Stimulated activated effector memory CD8-positive, alpha-beta T cell treated with anti-CD3 and anti-CD28 coated beads, Interleukin-12 subunit alpha, Interleukin-12 subunit beta, amount 100 ng/mL, for 72 hours (primary cell): ENCODE measurements at places on chromosomes 7 and 10.
A peak's percentile ranks its signal among the peaks of the same experiment; 100 is the strongest.

DNA sequence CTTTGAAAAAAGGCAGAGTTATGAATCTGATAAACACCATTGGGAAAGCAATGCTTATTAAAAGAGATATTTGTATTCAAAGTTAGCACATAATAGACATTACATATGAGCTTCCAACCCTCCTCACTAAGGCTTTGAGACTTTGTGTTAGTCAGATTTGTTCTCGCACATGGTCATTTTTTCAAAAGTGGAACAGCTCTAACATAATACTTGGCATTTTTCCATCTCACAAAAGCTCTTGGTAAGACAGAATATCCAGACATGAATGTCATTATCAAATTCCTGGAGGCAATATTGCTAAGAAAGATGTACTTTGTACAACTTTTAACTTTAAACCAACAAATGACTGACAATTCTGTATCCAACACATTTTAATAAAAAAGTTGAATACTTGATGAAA is 292.4 kb upstream of the SMIM30 start:
- no peak for DNase-seq

GRCh38 chr10:21039721-21040120 is 142.6 kb upstream of the NEBL start:
- no peak for DNase-seq

GRCh38 chr10:63213489-63213888 is 80.4 kb downstream of the NRBF2 start:
- DNase-seq, result no peak

DNA sequence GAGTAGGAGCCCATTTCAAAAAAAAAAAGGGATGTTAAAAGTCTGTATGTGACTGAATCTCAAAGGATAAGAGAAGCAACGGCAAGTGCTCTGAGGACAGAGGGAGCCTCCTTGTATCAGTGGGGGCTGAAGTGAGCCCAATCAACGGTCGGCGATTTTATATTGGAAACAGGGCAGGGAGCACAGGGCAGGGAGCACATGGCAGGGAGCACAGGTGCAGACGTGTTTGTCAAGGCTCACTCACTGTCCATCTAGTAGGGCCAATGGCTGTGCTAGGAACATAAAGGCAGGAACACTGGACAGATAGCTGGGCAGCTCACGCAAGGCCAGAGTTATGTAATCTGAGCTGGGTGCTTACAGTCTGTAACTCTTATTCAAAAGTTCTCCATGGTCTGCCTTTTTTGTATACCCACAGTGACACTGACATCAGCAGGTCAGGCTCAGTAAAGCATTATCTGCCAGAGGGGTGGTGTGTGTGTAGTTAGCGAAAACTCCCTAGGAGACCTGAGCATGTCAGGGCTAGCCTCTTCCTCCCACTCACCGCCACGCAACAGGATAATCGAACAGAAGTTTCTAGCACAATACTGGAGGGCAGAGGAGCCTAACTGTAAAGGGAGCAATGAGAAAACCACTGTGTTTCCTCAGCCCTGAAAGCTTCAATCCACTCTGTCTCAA is 15.4 kb downstream of the AKR1B1 start:
- no peak for DNase-seq

DNA sequence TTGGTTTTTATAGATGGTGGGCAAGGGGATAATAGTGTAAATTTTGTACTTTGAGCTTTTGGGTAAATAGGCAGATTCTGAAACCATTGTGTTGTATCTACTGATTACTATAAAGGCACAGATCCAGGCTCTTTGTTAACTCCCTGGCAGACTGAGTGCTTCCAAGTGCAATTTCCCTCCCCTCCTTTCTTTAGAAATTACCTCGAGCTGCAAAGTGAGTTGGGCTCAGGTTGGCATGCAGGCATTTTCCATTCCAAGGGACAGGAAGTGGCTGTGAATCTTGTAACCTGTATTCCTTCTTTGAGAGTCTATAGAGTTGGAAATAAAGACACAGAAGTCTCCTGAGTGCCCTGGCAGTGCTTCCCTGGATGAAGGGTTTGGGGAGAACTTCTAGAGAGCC is 494.2 kb upstream of the GALNT17 start:
- no peak for DNase-seq

GRCh38 chr10:101960879-101961395 is 95.0 kb downstream of the ARMH3 start:
- no peak for DNase-seq

GRCh38 chr10:110209454-110209925 is 2.1 kb downstream of the MXI1 start:
- peak; percentile 77 for DNase-seq

DNA sequence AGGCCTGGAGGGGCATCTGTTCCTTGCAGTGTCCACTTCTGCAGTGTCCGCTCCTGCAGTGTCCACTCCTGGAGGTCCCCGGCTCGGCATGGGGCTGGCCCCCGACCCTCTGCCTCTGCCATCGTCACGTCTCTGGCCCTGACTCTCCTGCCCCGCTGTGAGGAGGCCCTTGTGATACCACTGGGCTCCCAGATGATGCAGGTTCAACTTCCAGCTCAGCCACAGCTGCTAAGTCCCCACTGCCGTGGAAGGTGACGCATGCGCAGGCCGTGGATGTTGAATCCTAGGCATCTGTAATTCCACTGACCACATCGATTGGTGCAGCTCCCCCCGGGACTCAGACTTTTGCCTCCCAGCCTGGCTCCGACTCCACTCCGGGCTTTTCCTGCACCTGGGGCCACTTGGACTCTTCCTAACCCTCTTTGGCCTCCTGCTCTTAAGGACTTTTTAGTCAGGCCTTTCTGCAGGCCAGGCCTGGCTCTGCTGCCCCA is 95.1 kb downstream of the GLRX3 start:
- DNase-seq, result no peak

DNA sequence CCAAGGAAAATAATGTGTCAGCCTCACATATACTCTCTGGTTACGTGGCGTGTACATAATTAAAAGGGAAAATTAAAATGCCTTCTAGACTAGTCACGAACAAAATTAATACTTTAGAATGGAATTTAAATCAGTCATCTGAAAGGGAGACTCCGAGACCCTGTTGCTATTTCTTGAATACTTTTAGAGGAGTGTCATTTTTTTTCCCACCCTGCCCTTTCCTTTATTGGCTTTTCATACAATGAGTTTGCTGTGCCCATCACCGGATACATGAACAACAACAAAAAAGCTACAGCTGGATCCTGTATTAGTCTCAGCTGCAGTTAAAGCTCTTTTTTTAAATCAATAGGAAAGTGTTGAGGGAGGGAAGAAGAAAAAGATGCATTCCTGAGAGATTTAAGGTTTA is 20.1 kb downstream of the CYTH3 start:
- DNase-seq, result no peak

- no peak for DNase-seq
Observed at GRCh38 chr10:22652988-22653481, 61.3 kb downstream of the PIP4K2A start.

DNA sequence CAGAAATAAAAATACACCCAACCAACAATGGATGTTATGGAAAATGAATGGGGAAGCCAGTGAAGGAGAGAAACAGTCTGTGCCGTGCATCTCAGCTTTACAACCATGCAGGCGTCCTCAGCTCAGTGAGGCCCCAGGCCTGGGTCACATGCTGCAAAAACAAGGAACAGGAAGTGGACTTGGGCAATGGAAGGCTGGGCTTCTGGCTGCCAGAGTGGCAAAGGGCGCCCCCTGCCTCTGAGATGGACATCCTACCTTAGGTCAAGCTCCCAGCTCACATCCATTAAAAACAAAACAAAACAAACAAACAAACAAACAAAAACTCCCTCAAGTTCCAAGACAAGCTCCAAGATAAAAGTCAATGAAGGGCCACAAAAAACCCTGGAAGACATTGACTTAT is 54.7 kb upstream of the AFAP1L2 start:
- no peak for DNase-seq

GRCh38 chr7:100679129-100679926 is 5.8 kb downstream of the GNB2 start:
- DNase-seq, result no peak

DNA sequence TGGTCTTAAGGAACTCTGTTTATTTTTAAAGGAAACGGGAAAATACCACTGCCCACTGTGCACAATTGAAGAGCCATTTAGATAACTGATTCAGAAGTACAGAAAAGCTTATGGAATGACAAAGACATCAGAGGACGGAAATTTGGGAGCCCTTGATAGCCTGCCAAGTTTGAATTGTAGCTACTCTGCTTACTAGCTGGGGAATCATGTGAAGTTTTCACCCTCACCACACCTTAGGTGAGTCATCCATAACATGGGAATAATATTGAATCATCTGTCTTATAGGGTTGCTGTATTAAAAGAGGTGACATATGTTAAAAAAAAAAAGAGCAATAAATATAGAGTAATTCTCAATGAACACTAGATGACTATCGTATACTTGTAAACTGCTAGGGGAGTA is 1104.2 kb downstream of the GATA3 start:
- DNase-seq, result no peak

DNA sequence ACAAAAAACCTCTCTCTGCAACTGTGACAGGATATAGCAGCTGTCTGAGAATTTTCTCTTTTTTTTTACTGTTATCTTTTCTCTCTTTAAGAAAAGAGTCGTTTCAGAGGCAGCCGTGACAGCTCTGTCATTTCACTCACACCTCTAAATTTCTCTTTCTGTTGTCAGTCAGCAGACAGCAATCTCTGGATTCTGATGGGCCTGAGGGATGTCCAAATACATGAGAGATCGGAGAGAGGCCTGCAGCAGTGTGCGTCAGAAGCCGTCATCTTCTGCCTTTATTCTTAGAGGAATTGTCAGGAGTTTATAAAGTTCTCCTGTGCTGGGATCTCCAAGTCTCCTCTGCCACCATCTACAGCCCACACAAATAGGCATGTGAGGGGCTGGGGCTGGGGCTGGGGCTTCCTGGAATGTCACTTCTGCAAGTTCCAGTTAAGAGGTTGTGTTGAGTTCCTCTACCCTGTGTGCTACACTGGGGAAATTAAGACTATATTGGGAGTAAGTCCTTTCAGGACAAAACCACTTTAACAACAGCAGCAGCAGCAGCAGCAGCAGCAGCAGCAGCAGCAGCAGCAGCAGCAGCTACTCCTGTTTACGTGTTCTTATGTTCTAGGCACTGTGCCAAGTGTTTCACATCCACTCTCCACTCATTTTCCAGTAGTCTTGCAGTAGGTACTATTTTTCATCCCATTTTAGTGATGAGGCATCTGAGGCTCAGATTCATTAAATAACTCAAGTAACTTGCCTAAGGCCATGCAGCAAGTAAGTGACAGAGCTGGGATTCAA is 541.3 kb downstream of the LRMDA start:
- DNase-seq, result no peak

DNA sequence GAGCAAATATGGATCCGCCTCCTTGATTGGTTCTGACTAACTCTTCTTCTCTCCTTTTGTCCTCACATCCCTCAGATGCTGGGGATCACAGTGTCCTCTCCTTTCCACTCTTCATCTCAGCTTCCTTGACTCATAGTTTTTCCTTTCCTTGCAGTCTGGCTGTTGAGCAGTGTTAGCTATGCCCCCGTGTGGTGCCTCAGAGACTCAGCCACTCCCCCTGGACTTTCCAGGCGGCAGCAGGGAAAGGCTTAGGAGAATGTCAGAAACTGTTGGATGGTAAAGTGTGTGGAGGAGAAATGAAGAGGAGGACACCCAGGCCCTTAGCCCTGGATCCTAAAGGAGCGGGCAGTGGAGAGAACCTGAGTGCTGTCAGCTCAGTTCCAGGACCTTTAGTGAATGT is 267.5 kb downstream of the CELF2 start:
- DNase-seq, result no peak

- DNase-seq, result no peak
Observed at GRCh38 chr10:62548686-62549085, 174.5 kb downstream of the ZNF365 start.

- DNase-seq, result no peak
Observed at GRCh38 chr7:135843214-135843613, 94.6 kb upstream of the FAM180A start.

- DNase-seq, result no peak
Observed at GRCh38 chr10:75976681-75977080, 545.3 kb downstream of the LRMDA start.

DNA sequence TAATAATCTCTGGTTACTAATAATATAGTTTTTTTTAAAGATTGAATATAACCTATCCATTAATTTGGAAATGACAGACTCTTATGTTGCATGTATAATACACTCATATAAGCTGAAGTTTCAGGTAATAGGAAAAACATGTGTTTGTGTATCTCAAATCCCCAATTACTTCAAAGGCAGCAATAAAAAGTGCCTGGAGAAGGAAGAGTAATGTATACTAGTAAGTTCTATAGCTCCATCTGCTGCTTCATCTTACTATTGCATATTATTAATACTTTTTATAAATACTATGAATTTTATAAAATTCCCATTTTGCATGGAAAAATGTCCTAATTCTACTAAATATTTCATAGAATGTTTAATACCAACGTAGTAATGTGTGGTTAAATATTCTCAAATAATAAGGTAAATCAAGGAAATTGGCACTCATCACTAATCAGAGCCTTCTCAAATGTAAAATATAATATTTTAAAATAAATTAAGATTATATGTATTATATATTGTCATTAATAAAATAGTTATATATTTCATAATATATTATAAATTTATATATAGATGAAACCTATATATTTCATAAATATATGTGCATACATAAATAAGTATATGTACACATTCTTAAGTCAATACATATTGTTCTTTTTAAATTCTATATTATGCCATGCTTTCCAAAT is 311.9 kb downstream of the HGF start:
- DNase-seq, result no peak
